ENCODE measurements at places on chromosomes 16 and 17. TPM values are rescaled to one million over a fixed set of nuclear protein-coding genes. Genes with fewer than 3 reads are reported as not detected.
A peak's percentile ranks its signal among the peaks of the same experiment; 100 is the strongest.

DNA sequence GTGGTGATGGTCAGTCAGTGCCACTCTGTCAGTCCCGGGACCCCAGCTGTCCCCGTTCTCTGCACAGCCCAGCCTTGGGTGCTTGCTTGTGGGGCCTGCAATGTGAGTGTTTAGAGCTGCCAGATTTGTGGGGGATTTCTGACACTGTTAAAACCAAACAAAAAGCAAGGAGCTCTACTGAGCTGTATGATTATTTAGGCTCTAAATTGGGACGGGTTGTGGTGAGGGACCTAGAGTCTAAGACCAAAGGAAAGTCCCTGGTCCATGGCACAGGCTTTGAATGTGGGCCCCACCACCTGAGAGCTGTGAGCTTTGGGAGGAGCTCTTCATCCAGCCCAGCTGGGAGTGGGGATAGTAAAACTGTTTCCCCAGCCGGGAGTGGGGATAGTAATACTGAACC lies 63.3 kb downstream of the KSR1 start:
- no peaks in the 10 kb centered on the region for H3K36me3 ChIP-seq
- no peaks in the 10 kb centered on the region for H3K4me1 ChIP-seq
- no peak for DNase-seq
- H3K4me3 ChIP-seq, result no peak overlapping the region

Gene PRSS22
- total RNA-seq, result not detected

GRCh38 chr17:39002991-39003715 lies 36.0 kb upstream of the FBXO47 start:
- DNase-seq, result peak; percentile 22
- peak overlapping the region; percentile 73 for H3K27ac ChIP-seq
- no peaks in the 10 kb centered on the region for H3K27me3 ChIP-seq

- peaks cover 4% of the 10 kb centered on the region for H3K36me3 ChIP-seq
- peak; percentile 43 for DNase-seq
- H3K4me3 ChIP-seq, result no peak overlapping the region
- H3K27me3 ChIP-seq, result no peaks in the 10 kb centered on the region
- H3K4me1 ChIP-seq, result peaks cover 7% of the 10 kb centered on the region
These were observed 2.4 kb upstream of the CBFB start for GRCh38 chr16:67026570-67026969.

- H3K27ac ChIP-seq, result peak overlapping the region; percentile 70
- no peaks in the 10 kb centered on the region for H3K27me3 ChIP-seq
- no peaks in the 10 kb centered on the region for H3K4me1 ChIP-seq
- DNase-seq, result no peak
- no peaks in the 10 kb centered on the region for H3K36me3 ChIP-seq
These were observed 8.9 kb downstream of the RHBDF2 start for GRCh38 chr17:76492123-76492988.

GRCh38 chr17:74290340-74290739 lies 16.3 kb downstream of the DNAI2 start:
- no peaks in the 10 kb centered on the region for H3K36me3 ChIP-seq
- no peaks in the 10 kb centered on the region for H3K4me1 ChIP-seq
- no peak overlapping the region for H3K27ac ChIP-seq

Gene SPN
- total RNA-seq, result 10.3 TPM

DNA sequence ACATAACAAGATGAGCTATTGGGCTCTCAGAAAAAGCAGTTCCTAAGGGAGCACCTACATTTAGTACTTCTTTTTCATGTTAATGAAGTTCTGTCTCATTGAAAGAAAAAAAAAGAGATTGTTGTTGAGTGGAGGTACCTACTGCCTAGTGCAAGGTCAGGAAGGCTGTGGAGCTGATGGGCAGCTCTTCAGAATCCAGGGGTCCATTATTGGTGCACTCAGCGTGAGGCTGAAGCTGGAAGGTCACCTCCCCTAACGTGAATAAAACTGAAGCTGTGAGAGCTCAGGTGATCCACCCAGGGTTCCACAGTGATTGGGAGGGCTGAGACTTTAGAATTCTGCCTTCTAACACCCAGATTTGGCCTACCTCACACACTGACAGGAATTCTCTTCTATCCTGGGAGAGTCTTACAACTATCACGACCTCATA lies 153.9 kb upstream of the TBX2 start:
- no peak overlapping the region for H3K27ac ChIP-seq
- no peak overlapping the region for H3K4me3 ChIP-seq
- H3K4me1 ChIP-seq, result no peaks in the 10 kb centered on the region
- no peaks in the 10 kb centered on the region for H3K27me3 ChIP-seq
- DNase-seq, result no peak
- H3K36me3 ChIP-seq, result no peaks in the 10 kb centered on the region

DNA sequence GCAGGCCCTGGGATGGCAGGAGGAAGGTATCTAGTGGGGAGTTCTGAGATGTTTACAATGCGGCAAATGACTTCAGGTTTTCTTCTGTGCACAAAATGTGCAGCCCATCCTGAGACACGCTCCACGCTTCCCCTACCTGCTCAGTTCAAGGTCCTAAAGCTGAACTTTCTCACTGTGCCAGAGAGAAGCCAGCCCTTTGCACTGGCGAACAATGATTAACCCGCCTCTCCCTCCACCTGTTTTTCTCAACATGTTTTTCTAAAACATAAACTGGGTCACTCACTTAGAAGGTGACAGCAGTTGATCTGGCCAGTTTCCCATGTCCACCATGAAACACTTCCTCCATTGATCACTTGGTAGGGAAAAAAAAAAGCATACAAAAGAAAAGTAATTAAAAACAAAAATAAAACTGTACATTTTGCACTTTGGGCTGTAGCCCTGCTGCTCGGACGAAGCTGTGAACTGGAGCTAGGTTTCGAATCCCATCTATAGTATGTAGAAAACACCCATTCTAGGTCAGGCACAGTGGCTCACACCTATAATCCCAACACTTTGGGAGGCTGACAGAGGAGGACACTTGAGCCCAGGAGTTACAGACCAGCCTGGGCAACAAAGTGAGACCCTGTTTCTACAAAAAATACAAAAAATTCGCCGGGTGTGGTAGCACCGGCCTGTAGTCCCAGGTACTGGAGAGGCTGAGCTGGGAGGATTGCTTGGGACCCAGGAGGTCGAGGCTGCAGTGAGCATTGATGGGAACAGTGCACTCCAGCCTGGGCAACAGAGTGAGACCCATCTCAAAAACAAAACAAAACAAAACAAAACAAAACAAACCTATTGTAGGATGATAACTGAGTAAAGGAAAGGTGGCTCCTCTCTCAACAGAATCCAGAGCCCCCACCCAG lies 6.1 kb upstream of the G6PC1 start:
- H3K4me3 ChIP-seq, result no peak overlapping the region
- H3K27me3 ChIP-seq, result no peaks in the 10 kb centered on the region
- DNase-seq, result no peak
- no peaks in the 10 kb centered on the region for H3K36me3 ChIP-seq

- DNase-seq, result no peak
- no peaks in the 10 kb centered on the region for H3K4me1 ChIP-seq
These were observed 102.7 kb downstream of the SDK2 start for GRCh38 chr17:73541561-73541981.

GRCh38 chr17:40099619-40100418 lies 570 bp downstream of the NR1D1 start:
- H3K36me3 ChIP-seq, result peaks cover 20% of the 10 kb centered on the region
- H3K4me3 ChIP-seq, result peak overlapping the region; percentile 94
- peak overlapping the region; percentile 99 for H3K27ac ChIP-seq
- no peak for DNase-seq

GRCh38 chr16:72355561-72355960 lies 183.6 kb upstream of the PMFBP1 start:
- H3K4me3 ChIP-seq, result no peak overlapping the region
- no peaks in the 10 kb centered on the region for H3K4me1 ChIP-seq
- no peak for DNase-seq
- H3K27me3 ChIP-seq, result no peaks in the 10 kb centered on the region

DNA sequence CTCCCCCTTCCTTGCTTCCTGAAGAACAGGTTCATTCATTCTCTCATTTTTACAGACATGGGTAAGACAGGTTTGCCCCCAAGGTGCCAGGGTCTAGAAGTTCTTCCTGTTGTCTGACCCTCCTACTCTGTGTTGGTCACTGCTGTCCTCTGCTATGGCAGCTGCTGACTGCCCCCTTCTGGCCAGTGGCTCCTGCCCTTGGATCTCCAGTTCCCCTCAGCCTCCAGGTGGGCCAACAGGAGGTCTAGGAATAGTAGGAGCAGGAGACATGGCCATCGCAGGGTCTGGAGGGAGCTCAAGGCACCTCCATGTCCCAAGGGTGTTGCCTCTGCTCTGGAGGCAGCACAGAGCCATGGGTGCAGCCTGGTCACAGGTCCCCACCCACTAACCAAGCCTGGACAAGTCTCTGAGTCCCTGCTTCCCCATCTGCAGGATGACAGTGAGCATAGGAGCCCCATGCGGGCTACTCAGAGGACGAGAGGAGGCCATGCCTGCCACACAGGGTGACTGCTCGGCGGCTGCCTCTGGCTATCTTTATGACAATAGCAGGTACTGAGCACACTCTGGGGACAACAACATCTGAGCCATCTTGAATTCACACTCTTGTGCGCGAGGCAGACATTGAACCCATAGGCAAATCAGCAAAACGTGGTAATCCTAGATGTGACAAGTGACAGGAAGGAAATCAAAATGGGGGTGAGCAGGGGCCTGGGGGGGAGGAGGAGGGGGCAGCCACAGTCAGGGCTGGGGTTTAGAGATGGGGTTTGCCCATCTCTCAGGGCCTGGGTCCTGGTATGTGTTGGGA lies 27.0 kb upstream of the NXPH3 start:
- H3K4me3 ChIP-seq, result no peak overlapping the region
- no peaks in the 10 kb centered on the region for H3K27me3 ChIP-seq
- H3K27ac ChIP-seq, result no peak overlapping the region

DNA sequence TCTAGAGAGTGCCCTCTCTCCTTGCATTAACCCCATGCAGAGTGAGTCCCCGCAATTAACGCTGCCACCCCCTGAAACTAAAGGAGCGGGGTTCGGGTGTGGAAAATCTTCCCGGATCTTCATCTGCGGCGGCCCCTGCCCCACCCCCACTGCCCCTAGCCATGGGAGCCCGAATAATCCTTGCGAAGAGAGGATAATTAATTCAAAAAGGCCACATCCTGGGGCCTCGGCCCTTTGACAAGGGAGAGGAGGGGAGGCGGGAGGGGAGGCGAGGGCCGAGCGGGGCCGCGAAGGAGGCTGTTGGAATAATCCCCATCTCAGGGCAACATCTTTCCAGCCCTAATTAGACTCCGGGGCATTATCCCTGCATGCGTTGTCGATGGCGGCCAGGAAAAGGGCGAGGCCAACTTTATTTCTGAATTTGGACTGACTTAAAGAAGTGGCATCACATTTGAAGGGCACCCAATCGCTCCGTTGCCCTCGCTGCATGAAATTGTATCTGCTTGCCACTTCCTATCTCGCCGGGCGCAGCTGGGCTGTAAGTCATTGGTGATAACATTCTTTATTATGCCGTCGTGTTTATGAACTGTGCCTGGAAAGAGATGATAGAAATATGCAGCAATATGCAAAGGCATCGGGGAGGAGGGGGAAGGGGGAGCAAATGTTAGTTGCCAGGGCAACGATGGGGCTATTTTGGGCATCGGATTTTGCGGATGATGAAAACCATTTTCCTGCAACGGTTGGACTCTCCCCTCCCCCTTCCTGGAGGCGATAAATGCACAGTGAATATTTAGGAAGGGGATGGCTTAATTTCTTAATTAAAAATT lies 387.1 kb upstream of the TNRC6C start:
- peak; percentile 64 for DNase-seq
- no peaks in the 10 kb centered on the region for H3K36me3 ChIP-seq
- H3K27me3 ChIP-seq, result no peaks in the 10 kb centered on the region
- peak overlapping the region; percentile 1 for H3K27ac ChIP-seq

DNA sequence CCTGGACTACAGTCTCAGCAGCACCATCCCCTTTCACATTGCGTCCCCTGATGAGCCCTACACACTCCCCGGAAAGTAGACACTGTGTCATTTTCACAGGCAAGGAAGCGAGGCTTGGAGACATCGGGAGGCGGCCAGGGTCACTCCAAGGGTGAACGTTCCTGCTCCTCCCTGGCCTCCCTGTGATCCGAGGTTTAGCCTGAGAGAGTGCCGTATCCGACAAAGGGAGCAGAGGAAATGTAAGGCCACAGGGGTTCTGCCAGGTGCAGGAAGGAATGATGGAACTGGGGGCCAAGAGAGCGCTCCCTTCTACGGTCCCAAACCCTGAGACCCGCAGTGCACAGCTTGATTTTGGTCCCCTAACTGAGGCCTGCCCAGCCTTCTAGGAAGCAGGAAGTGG lies 8.0 kb upstream of the PIK3R6 start:
- H3K27me3 ChIP-seq, result no peaks in the 10 kb centered on the region
- H3K36me3 ChIP-seq, result no peaks in the 10 kb centered on the region
- no peaks in the 10 kb centered on the region for H3K4me1 ChIP-seq

DNA sequence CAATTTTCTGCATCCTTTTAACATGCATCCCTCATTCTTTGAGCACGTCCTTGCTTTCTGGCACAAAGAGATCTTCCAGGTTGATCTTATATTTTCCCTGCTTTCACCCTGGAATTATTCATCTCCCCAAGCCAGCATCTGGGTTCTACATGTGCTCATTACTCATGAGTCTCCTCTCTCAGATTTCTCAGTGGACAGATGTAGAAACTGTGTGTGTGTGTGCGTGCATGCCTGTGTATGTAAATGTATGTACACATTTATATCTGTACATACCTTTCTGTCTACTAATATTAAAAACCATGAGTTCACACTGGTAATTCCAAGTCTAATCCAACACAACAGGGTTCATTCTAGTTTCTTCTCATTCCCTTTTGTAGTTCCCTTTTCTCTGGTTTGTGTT lies 41.9 kb upstream of the NSRP1 start:
- H3K4me3 ChIP-seq, result no peak overlapping the region
- no peaks in the 10 kb centered on the region for H3K4me1 ChIP-seq
- no peaks in the 10 kb centered on the region for H3K36me3 ChIP-seq
- H3K27me3 ChIP-seq, result no peaks in the 10 kb centered on the region

GRCh38 chr17:3318336-3318735 lies 20.2 kb upstream of the OR3A1 start:
- H3K4me3 ChIP-seq, result no peak overlapping the region
- H3K4me1 ChIP-seq, result no peaks in the 10 kb centered on the region
- H3K36me3 ChIP-seq, result no peaks in the 10 kb centered on the region
- no peak overlapping the region for H3K27ac ChIP-seq
- H3K27me3 ChIP-seq, result no peaks in the 10 kb centered on the region

DNA sequence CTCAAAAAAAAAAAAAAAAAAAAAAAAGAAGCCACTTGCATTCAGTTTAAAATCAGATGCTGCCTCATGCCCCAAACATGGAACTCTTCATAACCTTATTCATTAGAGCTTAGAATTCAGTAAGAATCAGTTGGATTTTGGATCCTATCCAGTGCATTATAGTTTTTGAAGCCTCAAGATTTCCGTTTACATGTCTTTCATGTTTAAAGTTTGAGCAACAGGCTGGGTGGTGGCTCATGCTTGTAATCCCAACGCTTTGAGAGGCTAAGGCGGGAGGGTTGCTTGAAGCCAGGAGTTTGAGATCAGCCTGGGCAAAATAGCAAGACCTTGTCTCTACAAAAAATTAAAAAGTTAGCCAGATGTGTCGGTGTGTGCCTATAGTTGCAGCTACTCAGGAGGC lies 55.0 kb downstream of the SNTB2 start:
- H3K27ac ChIP-seq, result no peak overlapping the region
- H3K4me1 ChIP-seq, result peaks cover 3% of the 10 kb centered on the region
- no peak overlapping the region for H3K4me3 ChIP-seq
- no peaks in the 10 kb centered on the region for H3K27me3 ChIP-seq
- no peaks in the 10 kb centered on the region for H3K36me3 ChIP-seq

Gene NT5M
- total RNA-seq, result 4.6 TPM

- no peak overlapping the region for H3K27ac ChIP-seq
- DNase-seq, result no peak
- no peak overlapping the region for H3K4me3 ChIP-seq
- H3K27me3 ChIP-seq, result no peaks in the 10 kb centered on the region
These were observed 4.6 kb upstream of the ADCY7 start for GRCh38 chr16:50261707-50262235.

Gene ZFHX3
- total RNA-seq, result 34.8 TPM

GRCh38 chr16:46961373-46962353 lies 11.8 kb downstream of the DNAJA2 start:
- H3K27me3 ChIP-seq, result no peaks in the 10 kb centered on the region
- H3K27ac ChIP-seq, result no peak overlapping the region

Data from ascending aorta (tissue), 2 donors.